ENCODE measurements at places on chromosomes 13 and 19.

DNA sequence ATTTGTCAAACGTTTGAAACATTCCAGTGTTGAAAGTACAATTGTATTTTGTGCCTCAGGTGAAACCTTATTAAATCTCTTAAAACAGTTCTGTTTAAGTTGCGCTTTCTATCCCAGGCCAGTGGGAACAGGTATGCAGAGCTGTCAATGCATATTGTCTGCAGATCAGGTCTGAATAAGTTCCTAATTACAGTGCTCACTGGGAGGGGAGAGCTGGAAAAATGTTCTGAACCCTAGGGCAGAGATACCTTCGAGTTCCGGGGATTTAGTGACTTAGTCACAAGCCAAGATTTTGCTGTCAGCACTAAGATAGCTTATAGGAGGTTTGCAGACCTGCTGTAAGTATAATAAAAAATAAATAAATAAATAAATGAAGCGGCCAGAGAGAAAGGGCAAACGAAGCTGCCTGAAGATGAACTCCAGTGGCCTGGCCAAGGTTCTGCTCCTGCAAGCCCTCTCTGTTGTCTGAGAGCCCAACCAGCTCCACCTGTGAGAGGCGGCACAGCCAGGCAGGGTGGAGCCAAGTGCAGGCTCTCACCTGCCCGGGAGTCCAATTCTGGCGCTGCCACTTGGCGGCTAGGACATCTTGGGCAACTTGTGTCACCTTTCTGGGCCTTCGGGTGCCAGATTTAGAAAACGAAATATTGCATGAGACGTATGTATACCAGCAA is 97.9 kb upstream of the SLC7A1 start:
- no peak for DNase-seq

DNA sequence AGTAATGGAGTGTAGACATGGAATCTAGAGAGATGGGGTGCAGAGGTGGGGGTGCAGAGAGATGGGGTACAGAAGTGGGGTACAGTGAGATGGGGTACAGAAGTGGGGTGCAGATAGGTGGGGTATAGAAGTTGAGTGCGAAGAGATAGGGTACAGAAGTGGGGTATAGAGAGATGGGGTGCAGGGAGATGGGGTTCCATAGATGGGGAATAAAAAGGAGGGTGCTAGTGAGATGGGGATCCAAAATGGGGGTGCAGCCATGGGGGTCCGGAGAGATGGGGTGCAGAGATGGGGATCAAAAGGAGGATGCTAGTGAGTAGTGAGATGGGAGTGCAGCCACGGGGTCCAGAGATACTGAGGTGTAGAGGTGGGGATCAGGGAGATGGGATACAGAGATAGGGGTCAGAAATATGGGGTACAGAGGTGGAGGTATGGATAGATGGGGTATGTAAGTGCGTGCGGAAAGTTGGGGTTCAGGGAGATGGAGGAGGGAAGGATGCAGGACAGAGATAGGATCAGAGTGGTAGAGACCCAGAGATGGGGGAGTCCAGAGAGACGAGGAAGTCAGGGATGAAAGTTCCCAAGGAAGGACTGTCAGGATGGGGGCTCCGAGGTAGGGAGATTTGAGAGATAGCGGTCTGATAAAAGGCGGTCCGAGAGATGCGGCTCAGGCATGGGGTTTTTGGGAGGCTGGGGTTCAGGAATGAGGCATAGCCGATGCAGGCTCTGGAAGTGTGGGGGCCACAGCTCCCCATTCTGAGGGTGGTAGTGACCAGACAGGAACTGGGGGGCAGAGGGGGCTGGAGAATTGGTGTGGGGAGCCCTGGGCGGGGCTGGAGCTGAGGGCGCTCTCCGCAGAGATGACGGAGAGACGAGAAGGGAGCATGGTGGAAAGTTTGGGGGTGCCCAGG is 3.4 kb downstream of the PALM3 start:
- no peak for DNase-seq

DNA sequence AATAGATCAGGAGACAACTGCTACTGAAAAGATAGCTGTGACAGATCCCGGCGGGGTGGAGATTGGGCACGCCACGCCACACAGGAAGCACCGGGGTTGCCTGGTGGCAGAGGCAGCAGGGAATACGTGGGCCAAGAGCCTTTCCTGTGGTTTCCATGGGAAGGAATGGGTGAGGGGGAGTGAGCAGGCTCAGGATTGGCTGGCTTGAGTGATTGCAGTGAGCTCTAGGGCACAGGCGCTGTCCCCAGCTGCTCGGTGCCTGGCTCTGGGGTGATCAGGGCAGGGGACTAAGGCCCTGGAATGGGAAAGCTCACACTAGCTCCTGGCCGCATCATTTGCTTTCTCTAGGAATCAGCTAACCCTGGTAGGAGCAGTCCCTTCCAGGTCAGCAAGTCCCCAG is 166.1 kb downstream of the USP12 start:
- no peak for DNase-seq

DNA sequence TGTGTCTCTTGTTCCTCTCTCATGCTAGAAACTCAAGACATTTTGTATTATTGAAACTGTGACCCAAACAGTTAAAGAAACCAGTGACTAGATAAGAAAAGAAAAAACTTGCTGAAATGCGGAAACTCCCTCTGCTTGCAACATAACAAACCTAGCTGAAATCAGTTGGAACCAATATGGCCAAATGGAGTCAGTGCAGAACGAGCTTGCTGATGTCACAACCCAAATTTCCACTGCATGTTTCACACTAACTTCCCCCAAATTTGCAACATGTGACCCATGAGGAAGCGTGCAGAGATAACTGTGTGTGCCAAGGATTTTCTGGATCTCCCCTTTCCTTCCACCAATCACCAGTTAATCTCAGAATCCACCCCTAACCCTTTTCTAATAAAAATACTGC is 208.0 kb downstream of the DLEU7 start:
- DNase-seq: no peak

DNA sequence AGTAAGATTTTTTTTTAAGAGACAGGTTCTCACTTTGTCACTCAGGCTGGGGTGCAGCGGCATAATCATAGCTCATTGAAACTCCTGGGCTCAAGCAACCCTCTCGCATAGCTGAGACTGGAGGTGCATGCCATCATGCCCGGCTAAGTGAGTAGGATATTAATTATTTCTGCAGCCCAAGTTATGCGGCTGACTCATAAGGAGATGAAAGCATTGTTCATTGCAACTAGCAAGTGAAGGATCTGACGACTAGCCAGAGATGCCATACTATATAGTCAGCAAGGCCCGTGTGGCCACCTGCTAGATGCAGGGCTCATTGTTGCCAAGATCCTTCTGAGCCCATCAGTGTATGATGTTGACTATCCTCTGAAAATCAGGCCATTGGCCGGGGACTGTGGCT is 45.2 kb downstream of the ABCC4 start:
- no peak for DNase-seq

DNA sequence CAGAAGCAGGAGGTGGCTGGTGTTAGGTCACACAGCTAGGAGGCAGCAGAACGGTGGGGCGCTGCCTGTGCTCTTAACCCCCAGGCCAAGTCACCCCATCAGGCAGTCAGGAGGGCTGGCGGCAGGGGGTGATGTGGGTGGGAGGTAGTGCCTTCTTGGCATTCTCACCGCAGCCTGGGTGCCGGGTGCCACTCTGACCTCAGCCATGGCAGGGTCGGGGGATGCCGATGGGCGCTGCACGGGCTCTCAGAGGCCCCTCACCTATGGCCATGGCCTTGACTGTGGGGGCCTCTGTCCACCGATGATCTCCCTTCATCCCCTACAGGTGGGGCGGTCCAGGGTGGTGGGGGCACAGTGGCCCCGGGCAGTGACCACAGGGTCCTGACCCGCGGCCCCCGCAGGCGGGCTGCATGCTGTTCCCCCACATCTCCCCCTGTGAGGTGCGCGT is 5.6 kb downstream of the PTOV1 start:
- no peak for DNase-seq

- DNase-seq: no peak
Observed at GRCh38 chr13:93151277-93151676, 75.3 kb upstream of the GPC6 start.

GRCh38 chr19:4064496-4065260 is 2.0 kb downstream of the ZBTB7A start:
- peak; percentile 35 for DNase-seq

- DNase-seq: no peak
Observed at GRCh38 chr13:111911121-111911720, 155.7 kb upstream of the SOX1 start.

DNA sequence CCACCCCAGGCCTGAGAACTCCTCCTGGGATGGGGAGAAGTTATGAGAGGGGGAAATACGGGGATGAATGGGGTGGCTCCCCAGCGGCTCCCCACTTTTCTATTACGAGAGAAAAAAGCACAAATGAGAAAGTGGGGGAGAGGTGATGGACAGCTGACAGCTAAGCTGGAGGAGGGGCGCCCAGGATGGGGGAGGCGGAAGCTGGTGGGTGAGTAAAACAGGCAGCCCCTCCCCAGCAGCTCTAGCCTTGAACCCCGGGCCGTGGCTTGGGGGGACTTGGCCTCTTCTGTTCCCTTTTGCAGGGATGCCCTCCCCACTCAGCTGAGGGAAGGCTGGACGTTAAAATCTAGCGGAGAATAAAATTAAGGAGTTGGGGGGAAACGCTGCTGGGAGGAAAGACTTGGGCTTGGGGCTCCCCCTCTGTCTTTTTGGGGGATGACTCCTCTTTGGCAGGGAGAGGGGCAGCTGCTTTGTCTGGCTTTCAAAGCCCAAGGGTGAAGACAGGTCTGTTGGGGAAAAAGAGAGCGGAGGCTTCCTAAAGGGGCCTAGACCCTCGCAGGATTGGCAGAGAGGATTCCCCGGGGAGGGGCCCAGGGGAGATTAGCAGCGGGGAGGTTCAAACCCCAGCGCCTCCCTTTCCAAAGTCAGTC is 1.4 kb upstream of the SAMD1 start:
- no peak for DNase-seq

Measured in NCI-H2171 (cell line).